Astrocyte of the hippocampus (primary cell): ENCODE measurements at places on chromosomes 6 and 20.

DNA sequence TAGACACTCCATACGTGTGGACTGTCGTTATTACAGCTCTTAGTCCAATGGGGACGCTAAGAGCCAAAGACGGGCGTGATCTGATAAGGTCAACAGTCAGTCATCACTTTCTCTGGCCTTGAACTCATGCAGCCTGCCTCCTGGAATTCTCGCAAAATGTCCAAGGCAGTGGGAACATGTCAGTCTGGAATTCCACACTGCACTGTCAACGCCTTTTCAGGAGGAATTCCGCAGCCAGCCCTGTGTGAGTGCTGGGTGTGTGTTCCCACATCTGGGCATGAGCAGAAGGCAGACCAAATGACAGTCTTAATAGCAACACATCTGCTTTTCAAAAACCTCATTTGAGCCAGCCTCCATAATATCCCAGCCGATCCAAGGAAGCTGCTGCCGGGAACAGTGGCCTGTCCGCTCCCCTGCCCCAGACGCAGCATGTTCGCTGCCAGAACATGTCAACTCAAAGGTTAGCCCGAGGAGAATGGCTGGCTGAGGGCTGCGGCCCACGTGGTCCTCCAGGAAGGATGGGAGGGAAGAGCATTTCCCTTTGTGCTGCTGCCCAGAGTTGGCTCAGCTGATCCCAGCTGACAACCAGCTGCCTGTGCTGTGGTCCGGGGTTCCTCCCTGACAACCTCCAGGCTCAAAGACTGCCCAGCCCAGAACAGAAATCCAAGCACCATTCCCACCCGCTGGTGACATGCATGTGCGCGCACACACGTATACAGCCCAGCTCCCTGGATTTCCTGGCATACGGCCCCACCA, 103.1 kb downstream of the SULF2 start:
- DNase-seq, result no peak

DNA sequence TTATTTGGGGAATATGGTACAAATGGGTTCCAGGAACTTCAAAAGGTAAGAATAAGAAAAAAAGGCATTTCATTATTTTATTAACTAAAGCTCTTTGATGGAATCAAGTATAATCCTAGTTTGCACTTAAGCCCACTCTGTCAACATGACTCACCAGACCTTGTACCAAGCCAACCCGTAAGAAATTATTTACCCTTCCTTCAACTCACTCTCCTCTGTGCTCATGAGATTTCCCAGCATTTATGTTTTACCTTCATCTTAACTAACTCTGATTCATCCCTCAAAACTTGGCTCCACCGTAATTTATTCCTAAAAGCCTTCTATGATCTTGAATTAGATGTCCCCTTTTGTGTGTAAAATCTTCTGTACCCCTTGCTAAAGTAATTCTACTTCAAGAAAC, 308.7 kb downstream of the PKHD1 start:
- DNase-seq, result no peak

DNA sequence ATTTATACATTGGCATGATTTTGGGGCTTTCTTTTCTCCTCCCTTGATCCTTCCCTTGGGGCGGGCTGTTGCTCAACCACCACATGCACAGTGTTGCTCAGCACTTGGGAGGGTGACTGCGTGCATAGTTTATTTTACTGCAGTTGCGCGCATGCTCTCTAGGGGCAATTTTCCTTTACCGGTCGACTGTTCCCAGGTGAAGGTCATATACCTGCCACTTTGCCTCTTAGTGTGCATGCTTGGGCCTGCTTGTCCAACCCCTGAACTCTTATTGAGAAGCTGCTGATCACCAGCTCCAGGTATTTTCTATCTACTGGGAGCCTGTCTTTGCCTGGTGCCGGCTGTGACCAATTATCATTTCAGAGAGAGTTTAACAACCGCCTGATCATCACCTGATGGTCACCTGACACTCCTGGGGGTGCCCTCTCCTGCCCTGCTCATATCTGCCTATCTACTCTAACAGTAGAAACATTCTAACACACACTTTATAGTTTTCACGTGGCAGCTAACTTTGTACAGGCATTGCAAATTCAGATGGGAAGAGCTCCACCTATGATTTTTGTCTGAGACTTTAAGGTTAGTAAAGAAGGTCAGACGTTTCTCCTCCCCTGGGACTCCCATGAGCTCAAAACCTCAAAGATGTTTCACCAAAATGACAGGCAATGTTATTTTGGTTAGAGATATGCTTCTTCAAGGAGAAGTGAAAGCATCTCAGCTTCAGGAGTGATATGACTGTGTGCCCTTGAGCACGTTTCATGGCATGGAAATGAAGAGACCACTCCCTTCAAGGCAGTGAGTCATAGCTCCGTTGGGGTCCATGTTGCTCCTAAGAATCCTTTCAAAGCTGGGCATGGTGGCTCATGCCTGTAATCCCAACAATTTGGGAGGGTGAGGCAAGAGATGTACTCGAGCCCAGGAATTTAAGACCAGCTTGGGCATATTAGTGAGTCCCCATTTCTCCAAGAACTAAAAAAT, 227.5 kb upstream of the MYLIP start:
- DNase-seq, result no peak

- DNase-seq, result no peak
Measured at GRCh38 chr6:165184192-165184979, 125.0 kb downstream of the C6orf118 start.

GRCh38 chr6:75483136-75483952, 10.3 kb downstream of the FILIP1 start:
- DNase-seq, result no peak

- no peak for DNase-seq
Measured at GRCh38 chr6:128316258-128316929, 204.0 kb downstream of the PTPRK start.

- DNase-seq, result no peak
Measured at GRCh38 chr6:137040393-137040792, 4.4 kb downstream of the IL20RA start.

- DNase-seq, result no peak
Measured at GRCh38 chr6:105711216-105711615, 308.3 kb upstream of the PREP start.

GRCh38 chr20:41017448-41018042, 11.1 kb upstream of the TOP1 start:
- DNase-seq, result no peak

DNA sequence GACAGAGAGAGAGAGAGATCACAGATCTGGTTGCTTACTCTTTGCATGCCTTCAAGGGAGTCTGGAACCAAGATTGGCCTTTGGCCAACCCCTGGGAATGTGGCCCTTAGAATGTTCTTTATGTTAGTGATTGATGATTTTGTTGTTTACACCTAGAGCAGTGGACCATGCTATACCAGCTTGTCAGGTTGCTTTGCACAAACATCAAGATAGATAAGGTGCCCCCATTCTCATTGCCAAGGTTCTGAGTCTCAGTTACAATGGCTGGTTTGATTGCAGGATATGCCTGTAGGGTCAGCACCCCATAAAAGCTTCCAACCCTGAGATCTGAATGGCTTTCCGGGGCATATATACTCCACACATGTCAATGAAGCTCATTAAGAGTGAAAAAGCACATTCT, 53.5 kb upstream of the SLC2A12 start:
- no peak for DNase-seq

DNA sequence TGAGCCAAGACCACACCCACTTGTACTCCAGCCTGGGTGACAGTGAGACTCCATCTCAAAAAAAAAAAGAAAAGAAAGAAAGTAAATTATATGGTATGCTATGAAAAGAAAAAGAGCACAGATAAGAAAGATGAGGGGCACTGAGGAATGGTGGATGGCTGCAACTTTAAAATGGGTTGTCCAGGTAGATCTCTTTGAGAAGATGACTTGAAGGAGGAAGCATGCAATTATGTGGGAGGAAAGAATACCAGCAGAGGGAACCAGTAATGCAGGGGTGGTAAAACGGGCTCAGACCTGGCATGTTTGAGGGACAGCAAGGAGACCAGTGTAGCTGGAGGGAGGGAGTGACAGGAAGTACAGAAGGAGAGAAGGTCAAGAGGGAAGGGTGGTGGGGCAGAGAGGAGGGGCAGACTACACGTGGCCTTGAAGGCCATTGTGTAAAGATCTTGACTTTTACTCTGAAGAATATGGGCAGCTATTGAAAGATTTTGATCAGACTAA, 22.3 kb downstream of the LINC00237 start:
- DNase-seq, result no peak

DNA sequence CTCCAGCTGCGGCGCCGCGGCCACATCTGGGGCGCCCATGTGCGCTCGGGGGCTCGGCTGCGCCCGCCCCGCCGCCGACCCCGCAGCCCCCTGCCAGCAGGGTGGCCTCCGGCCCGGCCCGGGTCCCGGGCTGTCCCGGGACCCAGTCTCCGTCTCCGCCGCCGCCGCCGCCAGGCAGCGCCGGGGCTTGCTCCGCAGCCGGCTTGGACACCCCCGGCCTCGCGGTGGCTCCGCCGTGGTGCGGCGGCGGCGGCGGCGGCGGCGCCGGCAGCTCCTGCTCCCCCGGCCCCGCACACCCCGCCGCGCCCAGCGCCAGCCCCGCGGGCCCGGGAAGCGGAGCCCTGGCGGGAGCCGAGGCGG, 219 bp downstream of the ISM1 start:
- DNase-seq, result no peak

DNA sequence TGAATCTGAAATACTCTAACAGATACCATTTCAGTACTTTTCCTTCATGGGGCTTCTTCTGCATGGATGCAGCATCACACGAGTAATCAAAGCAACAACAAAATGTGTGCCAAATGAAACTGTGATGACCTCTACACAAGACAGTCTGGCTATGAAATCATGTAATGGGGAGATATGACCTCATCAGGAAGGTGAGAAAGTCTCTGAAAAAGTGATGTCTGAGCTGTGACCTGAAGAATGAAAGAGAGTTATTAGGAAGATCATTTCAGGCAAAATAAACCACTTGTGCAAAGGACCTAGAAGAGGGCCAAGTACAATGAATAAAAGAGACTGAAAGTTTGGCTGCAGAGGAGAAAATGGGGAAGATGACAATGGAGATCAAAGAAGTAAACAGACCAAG, 182.8 kb downstream of the PTPRK start:
- no peak for DNase-seq

GRCh38 chr6:14834851-14835530, 410.9 kb upstream of the JARID2 start:
- no peak for DNase-seq

DNA sequence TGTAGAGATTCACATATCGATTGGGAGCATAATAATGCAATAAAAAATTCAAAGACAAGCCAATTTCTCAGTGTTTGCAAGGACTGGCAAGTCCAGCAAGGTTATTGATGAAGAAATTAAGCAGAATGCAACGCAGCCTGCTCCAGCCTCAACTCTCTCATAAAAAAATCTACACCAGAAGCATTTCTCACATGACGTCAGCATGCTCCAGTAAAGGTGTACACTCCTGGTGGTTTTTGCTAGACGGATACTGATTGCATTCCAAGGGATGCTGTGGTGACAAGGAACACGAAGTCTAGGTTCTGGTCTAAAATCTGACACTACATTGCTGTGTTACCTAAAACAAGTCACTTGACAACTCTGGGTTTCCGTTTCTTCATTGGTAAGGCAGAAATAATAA, 167.4 kb upstream of the PRND start:
- DNase-seq, result no peak

- DNase-seq, result no peak
Measured at GRCh38 chr6:120096696-120097260, 747.2 kb upstream of the MAN1A1 start.

DNA sequence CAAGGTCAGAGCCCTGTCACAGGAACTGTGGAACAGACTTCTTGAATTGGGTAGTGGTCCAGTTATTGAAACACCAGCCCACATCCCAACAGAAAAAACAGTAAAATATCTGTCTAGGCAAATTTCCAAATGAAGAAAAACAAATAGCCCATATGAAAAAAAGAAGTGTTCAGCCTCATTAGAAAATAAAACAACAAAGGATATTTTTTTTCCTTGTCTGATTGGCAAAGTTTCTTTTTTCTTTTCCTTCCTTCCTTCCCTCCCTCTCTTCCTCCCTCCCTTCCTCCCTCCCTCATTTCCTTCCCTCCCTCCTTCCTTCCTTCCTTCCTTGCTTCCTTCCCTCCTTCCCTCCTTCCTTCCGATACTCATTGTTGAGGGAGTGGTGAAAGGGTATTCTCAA, 20.6 kb upstream of the RIMS4 start:
- no peak for DNase-seq

GRCh38 chr6:12653486-12653885, 63.1 kb upstream of the PHACTR1 start:
- DNase-seq, result no peak

DNA sequence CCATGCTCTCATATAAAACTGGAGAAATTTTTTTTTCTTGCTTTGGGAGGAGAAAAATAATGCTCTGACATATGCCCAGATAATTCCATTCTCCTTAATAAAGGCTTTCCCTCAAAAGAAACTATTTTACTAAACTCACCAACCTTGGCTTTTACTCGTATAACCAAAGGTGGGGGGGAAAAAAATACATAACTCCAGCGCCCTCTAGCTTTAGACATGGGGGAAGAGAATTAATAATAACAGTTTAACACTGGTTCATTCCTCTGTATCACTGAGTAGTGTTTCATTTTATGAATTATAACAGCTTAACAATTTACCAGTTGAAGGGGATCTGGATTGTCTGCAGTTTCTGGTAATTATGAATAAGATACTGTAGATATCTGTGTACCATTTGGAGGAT, 1226.1 kb downstream of the GRIK2 start:
- peak; percentile 34 for DNase-seq

GRCh38 chr6:165439928-165440554, 130.6 kb upstream of the C6orf118 start:
- DNase-seq, result peak; percentile 52

DNA sequence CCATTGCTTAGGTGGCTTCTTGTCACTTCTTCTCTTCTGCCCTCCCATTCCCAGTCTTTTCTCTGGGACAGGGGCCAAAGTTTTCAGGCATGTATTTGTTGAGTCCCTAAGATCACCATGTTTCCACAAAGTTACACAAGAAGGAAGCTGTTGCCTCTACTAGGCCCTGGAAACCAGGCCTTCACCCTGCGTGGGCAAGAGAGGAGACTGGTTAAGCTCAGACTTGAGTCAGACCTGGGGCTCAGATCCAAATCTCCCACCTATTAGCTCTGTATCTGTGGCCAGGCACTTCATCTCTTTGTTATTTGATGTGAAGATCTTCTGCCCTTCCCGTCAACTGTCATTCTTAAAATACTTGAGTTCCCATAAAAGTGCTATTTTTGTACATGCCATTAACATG, 154.6 kb downstream of the SASH1 start:
- DNase-seq, result peak; percentile 16
